Ovary (tissue), 10 donors: ENCODE measurements at places on chromosomes 6 and 20. TPM values are rescaled to one million over a fixed set of nuclear protein-coding genes. Genes with fewer than 3 reads are reported as not detected.

Gene OPN5
- not detected for total RNA-seq

Gene PXDC1
- 16.1 TPM for total RNA-seq

GRCh38 chr6:125166711-125167110, 13.1 kb downstream of the TPD52L1 start:
- peaks cover 3% of the 10 kb centered on the region for H3K4me1 ChIP-seq
- no peaks in the 10 kb centered on the region for H3K27me3 ChIP-seq
- DNase-seq = no peak
- H3K27ac ChIP-seq = no peak overlapping the region
- no peak overlapping the region for H3K4me3 ChIP-seq

DNA sequence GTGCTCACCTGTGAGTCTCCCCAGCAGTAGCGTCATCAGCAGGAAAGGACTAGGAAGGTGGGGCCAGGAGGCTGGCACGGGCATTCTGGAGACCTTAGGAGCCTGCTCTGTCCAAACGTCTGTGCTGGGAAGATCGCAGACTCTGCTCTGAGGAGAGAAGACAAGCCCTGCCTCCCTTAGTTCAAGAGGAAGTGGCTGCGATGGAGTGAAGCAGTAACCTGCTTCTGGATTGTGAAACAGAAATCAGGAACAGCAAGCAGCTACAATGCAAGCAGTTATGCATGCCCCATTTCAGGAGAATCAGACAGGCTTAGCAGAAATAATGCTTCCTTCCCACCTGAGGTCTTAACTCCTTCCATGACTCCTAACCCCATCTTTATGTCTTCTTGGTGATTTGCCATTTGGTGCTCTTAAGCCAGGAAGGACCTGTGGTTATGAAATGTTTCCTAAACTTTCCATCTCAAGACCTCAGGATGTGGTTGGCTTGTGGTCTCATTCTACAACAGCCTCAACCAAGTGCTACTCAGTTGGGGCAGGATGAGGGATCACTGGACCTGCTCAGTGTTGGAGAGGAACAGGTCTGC, at the start of gene SIRPB1:
Gene SIRPB1, minus strand, starts transcription at position 149 of the 584 bp plus-strand sequence. Its CDS starts 65 bp downstream, at position 84.
- H3K27ac ChIP-seq = no peak within 1 kb of the TSS
- no peaks in the 10 kb centered on the region for H3K36me3 ChIP-seq
- H3K27me3 ChIP-seq = no peaks in the 10 kb centered on the region
- no peaks in the 10 kb centered on the region for H3K4me1 ChIP-seq
- no peak for DNase-seq
- H3K4me3 ChIP-seq = no peak within 1 kb of the TSS

- H3K36me3 ChIP-seq = no peaks in the 10 kb centered on the region
- peaks cover 3% of the 10 kb centered on the region for H3K27me3 ChIP-seq
- peaks cover 3% of the 10 kb centered on the region for H3K4me1 ChIP-seq
- DNase-seq = no peak
Measured at GRCh38 chr20:58225452-58226200, 2.8 kb downstream of the ANKRD60 start.
